Activated CD4-positive, alpha-beta memory T cell treated with anti-CD3 and anti-CD28 coated beads for 36 hours (primary cell): ENCODE measurements at places on chromosomes 4 and X. TPM values are rescaled to one million over a fixed set of nuclear protein-coding genes. Genes with fewer than 3 reads are reported as not detected.

GRCh38 chrX:33307911-33308354 lies 96.6 kb upstream of the DMD start:
- no peak for DNase-seq

PABPC1L2B gene
- not detected for total RNA-seq

DNA sequence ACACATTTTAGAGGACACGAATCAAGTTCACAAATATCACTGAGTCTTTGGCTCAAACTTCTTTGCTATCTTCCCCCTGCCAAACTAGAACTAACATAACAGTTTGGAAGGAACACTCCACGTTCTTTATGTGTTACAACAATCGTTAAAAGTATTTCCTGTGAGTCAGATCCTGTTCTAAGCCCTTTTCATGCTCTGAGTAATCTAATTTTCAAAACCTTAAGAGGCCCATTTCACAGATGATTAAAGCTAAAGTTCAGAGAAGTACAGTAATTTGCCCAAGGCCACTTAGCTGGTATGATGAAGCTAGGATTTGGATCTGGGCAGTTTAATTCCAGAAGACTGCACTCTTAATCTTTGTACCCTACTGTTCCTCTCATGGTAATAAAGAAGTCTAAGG lies 854.4 kb upstream of the INTU start:
- DNase-seq: no peak

CLIC2 gene
- 0.40 TPM for total RNA-seq

DNA sequence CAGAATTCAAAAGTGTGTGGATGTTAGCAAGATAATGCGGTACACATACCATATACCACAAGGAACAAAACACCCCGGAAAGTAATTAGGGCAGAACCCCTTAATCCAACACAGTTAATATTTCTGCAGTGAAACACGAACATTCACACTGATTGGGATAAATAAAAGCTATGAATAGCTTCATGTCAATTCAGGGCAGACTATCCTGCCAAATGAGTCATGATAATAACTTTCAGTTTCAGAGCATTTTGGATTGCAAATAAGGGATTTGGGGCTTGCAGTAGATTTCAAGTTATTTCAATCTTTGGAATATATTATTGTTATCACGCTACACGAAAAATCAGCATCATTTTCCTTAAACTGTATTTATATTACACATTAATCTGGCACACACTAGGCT lies 24.3 kb downstream of the IRF2 start:
- DNase-seq: no peak

- no peak for DNase-seq
Observed at GRCh38 chr4:26858035-26858918, 2.4 kb upstream of the STIM2 start.
